Stimulated activated CD8-positive, alpha-beta memory T cell treated with anti-CD3 and anti-CD28 coated beads, Interleukin-7, amount 100 ng/mL, for 1 hour (primary cell): ENCODE measurements at places on chromosomes 13 and 19.

DNA sequence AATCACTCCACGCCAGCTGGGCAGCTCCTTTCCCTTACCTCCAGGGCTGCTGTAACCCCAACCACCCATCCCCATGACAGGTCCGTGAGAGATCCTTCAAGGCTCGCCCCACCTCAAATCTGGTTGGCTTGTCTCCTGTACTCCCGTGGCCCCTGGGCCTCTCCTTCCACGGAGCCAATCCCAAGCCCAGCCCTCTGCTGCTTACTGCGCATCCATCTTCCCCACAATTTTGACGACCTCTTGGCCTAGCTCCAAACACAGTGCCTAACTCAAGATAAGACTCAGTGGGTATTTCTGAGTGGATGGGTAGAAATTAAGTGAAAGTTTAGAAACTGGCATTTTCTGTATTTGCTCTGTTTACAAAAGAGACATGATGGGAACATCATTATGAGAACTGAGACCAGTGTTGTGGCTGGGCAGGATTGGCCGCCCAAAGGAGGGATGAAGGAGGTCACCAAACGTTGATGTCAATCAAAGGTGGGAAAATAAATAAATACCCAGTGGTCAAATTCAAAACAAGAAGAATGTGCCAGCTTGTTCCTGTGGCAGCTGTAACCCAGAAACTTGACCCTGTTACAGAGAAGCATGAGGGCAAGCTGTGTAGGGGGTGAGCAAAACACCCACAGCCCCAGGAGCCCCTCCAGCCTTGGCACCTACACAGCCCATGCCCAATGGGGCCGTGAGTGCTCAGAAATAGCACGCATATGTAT, 162.2 kb downstream of the ABCC4 start:
- DNase-seq = no peak

GRCh38 chr19:1847684-1848398, 442 bp downstream of the REXO1 start:
- DNase-seq = no peak

- DNase-seq = no peak
Observed at GRCh38 chr13:106072014-106072413, 463.4 kb downstream of the EFNB2 start.

- no peak for DNase-seq
Observed at GRCh38 chr19:9144920-9145319, 4.7 kb downstream of the ZNF317 start.

GRCh38 chr19:2278459-2279158, 3.4 kb downstream of the PEAK3 start:
- DNase-seq = no peak

DNA sequence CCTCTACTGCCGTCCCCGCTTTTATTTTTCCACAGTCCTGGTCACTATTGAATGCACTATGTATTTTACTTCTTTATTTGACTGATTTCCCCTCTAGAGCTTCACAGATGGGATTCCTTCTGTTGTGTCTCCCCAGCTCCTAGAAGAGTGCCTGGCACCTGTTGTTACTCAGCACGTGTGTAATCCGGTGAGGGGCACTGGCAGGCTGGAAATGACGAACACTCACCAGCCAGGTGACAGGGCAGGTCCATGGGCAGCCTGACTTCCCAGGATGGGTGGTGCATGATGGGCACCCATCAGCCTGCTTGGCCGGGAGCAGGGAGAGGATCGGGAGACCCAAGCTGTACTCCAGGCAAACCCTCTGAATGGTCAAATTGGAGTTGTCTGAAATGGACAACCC, 67.2 kb downstream of the CEBPG start:
- DNase-seq = no peak
